ENCODE measurements at places on chromosomes 2 and 18.

- no peak for DNase-seq
Measured at GRCh38 chr18:5106730-5107129, 90.3 kb downstream of the AKAIN1 start.

- no peak for DNase-seq
Measured at GRCh38 chr2:11147263-11147662, 8.0 kb upstream of the SLC66A3 start.

DNA sequence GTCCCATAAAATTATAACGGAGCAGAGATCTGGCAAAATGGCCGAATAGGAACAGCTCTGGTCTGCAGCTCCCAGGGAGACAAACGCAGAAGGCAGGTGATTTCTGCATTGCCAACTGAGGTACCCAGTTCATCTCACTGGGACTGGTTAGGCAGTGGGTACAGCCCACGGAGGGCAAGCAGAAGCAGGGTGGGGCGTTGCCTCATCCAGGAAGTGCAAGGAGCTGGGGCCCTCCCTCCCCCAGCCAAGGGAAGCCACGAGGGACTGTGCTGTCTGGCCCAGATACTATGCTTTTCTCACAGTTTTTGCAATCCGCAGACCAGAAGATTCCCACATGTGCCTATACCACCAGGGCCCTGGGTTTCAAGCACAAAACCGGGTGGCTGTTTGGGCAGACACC is 22.8 kb downstream of the ICA1L start:
- DNase-seq: no peak

DNA sequence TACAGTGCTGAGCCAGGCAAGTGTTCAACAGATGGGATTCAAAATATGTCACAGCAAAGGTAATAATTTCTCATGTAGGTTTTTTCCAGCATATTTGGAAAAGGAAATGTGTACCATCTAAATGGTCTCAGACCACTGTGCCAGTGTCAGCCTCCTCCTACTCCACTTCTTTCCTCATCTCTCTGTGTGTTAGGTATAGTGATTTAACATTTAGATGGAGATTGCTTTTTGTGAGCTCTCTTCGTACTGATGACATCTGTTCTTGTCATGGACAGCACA is 80.9 kb upstream of the TSPYL6 start:
- no peak for DNase-seq

GRCh38 chr2:29317801-29318485 is 202.7 kb downstream of the CLIP4 start:
- no peak for DNase-seq

- DNase-seq: no peak
Measured at GRCh38 chr2:217060516-217060915, 200.7 kb upstream of the TNP1 start.

GRCh38 chr2:112021781-112022231 is 33.3 kb upstream of the TMEM87B start:
- DNase-seq: no peak

DNA sequence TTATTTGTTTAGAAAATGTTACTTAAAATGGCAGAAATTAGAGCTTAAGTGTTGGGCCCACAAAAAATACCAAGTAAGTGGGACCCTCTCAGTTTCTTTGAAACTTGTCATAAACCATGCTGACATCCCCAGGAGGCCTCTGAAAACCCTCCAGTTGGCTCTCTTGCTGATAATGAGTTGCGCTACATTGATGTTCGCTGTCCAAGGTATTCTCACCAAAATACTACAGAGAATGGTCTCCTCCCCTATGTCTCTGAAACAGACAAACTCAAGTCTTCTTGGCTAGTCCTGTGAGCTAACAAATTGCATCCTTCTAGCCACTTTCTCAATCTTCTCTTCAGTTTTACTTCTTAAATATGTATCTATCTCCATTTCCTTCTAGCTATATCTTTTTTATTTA is 669.4 kb downstream of the IRS1 start:
- DNase-seq: no peak

DNA sequence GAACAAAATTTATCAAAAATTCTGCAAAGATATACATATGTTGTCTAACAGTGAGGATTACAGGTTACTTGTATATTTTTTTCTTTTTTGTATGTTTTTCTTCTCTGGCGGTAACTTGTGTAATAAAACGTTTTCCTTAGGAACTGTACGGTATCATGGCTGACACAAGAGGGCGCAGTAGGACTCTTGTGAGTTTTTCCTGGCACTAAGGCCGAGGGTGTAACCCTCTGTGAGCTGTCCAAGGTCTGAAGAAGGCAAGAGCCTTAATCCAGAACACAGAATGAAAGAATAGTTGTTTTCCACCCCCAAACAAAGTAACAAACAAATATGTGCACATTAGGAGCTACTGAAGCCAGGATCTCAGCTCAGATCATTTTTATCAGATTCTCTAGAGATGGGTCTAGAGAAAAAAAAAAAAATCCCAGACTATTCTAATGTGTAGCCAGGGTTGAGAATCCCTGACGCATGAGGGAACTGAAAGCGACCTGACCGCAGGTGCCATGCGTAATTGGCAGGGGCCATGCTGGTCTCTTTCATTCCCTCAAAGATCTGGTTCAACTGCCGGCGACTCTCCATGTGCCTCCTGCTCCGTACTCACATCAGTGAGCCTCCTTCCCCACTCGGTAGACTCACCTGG is 27.0 kb downstream of the TMEM200C start:
- DNase-seq: peak; percentile 74

- no peak for DNase-seq
Measured at GRCh38 chr2:69989009-69989408, 27.6 kb upstream of the ASPRV1 start.

- no peak for DNase-seq
Measured at GRCh38 chr2:209230560-209230959, 193.3 kb upstream of the MAP2 start.

- no peak for DNase-seq
Measured at GRCh38 chr2:11805920-11806319, 59.5 kb downstream of the LPIN1 start.

- no peak for DNase-seq
Measured at GRCh38 chr2:96225016-96225533, 16.4 kb upstream of the STARD7 start.

DNA sequence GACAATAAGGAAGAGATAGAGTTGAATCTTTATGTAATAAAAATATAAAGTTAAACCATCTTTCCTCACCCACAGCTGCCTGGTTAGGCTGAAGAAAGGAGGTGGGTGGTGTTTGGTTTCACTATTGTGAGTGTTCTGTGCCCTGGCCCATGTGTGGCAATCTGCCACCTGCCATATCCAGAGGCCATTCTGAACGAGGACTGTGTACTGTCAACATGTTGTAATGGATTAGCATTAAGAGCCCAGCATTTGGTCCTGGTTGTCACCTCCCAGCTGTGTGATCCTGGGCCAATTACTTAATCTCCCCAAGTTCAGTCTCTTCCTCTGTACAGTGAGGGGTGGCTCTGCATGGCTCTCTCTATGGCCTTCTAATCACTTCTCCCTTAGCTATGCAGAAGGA is 118.2 kb upstream of the SEC11C start:
- DNase-seq: no peak

DNA sequence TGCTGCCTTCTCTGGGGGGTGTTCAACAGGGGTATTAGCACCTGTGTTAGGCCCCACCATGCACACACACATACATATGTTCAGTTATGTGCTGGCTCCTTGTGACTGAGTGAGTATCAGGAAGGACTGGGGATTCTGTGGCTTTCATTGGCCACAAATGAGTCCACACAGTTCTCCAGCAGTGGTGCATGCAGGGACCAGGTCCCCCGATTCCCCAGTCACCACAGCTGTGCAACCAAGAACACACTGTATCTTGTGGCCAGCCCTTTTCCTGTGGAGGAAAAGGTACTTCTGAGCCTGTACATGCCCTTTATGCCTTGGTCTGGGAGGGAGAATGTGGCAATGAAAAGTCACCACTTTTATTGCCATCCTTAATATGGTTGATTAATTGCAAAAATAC is 74.9 kb upstream of the KLF7 start:
- no peak for DNase-seq

DNA sequence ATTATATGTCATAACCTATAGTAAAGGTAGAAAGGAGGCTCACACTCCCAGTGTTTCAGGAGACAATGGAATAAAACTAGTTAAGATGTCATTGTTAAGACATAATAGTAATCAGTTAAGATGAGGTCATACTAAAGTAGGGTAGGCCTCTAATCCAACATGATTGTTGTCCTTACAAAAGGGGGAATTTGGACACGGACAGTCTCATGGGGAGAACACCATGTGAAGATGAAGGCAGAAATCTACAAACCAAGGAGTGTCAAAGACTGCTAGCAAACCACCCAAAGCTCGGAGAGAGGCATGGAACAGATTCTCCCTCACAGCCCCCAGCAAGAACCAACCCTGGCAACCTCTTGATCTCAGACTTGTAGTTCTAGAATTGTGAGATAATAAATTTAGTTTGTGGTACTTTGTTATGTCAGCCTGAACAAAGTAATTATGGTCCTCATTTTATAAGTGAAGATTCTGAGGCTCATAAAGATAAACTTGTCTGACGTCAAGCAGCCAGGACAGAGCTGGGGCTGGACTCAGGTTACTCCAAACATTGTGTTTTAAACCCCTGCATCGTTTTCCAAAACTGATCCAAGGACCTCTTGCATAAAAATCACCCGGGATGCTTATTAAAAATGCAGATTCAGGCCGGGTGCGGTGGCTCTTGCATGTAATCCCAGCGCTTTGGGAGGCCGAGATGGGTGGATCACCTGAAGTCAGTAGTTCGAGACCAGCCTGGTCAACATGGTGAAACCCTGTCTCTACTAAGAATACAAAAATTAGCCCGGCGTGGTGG is 47.8 kb downstream of the CCDC195 start:
- DNase-seq: no peak

DNA sequence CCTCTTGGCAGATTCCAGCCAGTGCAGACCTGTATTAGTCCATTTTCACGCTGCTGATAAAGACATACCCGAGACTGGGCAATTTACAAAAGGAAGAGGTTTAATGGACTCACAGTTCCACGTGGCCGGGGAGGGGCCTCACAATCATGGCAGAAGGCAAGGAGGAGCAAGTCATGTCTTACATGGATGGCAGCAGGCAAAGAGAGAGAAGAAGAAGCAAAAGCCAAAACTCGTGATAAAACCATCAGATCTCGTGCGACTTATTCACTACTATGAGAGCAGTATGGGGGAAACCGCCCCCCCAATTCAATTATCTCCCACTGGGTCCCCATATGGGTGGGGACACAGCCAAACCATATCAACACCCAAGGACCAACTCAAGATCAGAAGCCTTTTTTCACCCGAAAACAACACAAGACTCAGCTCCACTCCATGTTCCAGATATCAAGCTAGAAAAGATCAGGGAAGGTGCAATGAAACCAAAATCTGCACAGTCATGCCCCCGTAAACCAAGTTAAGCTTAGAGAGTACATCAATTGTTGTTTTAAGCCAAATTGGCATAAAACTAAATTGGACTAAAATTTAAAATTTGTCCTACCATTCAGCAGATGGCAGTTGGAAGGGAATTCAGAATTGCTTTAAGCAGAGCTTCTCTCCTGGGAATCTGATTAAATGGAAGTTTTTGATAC is 55.6 kb upstream of the FAM124B start:
- DNase-seq: no peak

- no peak for DNase-seq
Measured at GRCh38 chr2:160408173-160408958, 85.2 kb downstream of the RBMS1 start.

DNA sequence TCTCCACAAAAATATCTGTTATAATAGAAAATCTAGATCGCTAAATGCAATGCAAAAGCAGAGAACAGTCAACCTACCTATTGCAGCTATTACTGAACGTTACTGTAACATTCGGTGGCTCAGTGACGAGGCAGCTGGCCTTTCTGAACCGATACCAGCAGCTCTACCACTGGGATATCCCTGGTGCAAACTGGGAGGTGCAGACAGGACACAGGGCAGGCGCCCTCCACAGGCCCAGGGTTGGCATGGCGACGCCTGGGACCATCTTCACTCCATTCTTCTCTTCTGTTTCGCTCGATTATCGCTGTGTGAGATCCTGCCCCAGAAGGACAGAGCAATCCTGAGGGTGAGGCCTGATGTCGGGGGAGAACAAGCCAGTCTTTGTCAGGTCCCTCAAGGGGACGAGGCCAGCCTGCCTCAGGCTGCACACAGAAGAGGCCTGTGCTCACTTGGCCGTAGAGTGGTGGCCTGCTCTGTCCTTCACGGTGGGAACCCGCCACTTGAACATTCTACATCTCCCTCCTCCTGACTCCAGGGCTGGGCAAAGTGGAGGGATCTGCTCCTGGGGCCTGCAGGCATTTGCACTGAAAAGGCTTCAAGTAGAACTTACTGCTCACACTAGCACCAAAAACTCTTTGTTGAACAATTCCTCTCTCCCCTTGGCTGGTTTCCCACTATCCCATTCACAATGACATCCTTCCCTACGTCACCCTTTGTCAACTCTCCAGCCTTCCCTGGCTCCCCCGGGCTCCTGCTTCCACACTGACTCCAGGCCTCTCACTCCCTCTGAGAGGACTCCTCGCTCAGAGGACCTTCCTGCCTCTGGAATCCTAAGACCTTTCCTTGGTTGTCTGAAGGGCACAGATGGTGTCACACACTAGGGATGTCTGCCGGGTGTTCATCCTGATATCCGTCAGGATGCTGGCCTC is 49.7 kb downstream of the CYRIA start:
- DNase-seq: no peak

DNA sequence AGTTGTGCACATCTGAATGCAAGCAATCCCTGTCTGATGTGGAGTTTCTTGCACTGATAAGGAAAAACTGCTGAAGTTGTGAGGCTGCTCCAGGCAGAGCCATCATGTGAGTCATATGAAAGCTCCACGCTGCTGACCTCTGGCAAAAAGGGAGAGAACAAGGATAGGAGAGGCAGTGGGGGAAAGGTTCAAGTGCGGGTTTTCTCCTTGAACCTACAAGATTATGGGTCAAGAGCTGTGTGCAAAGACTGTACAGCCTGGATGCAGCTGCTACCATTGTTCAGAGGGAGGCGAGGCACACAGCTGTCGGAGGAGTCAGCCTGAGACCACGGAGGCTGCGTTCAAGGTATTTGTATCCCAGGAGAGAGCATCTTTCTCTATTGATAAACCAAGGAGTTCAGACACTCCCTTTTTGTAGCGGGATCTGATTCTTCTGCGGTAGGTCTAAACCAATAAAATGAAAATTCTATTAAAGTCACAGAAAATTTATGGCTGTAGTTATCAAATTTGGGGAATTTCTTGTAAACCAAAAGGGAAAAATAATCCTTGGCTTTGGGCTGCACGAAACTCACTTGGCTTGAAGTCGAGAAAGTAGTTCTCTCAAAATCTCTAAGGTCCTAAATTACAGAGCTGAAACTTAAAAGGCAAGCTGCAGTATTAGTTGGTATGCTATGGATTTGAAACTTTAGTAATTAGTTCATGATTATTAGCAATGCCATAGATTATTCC is at the start of gene CDK15:
Gene CDK15, plus strand, starts transcription at position 96 of the 729 bp plus-strand sequence. Its CDS starts 128 bp downstream, at position 224.
- DNase-seq: no peak

DNA sequence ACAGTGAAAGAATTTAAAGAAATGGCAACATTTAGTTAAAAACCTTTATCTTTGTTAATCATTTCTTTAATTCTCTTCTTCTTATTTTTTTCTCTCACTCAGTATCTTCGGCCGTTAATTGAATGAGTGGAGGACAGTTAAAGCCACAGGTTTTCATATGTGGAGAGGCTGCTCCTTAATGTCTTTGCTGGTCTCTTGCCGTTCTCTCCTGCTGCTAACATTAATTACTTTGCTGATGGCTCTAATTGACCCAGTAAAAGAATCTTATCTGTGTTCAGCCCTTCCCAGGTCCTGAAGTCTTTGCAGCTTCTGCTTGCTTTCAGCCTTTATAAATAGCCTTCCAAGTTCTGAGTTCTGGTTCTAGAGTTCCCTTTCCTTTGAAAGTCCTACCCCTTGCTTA is 77.1 kb downstream of the ADAM23 start:
- no peak for DNase-seq

- no peak for DNase-seq
Measured at GRCh38 chr2:48264627-48265026, 265.3 kb upstream of the STON1 start.
